GM23248 (cell line): ENCODE measurements at places on chromosomes 1 and 21. TPM values are rescaled to one million over a fixed set of nuclear protein-coding genes. Genes with fewer than 3 reads are reported as not detected.

- peak; percentile 17 for DNase-seq
Measured at GRCh38 chr1:178151831-178152230, 57.9 kb downstream of the RASAL2 start.

- no peak for DNase-seq
Measured at GRCh38 chr1:196660272-196660671, 8.4 kb downstream of the CFH start.

Gene VCAM1
- 3.0 and 3.2 TPM in 2 replicates for polyA plus RNA-seq

DNA sequence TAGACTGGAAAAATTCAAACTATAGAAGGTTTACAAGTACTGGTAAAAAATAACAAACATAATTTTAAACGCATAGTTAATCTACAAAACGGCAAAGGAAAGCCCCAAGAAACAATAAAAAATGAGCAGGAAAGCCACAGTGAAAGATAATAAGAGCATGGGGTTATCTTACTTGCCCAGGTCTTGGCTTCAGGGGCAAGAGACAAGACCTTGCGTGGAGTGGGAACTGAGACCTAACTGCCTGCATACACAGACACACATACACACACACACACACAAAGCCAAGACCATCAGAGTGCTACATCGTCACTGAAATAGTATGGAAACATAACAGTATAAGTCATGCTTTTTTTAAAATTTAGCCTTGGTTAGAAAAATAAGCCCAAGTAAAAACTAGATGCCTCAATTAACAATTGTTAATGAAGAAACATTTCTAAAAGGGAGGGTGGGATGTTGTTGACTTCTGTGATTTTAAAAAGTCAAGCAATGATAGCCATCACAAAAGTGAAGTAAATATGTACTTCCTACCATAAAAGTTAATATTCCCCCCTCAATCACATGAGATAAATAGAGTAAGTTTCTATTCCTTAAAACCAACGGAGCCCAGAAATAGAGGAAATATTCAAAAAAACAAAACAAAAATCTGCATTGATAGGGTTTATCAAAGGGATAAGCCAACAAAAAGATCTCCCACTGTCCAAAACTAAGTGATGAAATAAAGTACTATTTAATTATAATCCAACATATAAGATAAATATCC lies 29.4 kb upstream of the CRP start:
- no peak for DNase-seq

DNA sequence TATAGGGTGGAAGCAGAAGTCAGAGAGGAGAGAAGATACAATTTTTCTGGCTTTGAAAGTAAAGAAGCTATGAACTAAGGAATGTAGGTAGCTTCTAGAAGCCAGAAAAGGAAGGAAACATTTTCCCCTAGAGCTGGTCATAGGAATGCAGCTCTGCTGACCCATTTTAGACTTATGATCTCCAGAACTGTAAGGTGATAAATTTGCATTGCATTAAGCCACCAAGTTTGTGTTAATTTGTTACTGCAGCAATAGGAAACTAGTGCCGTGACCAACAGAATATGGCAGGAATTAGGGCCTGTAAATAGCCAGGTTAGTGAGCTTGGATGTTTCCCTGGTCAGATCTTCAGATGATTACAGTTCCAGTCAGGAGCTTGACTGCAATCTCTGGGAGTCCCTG lies 244.3 kb upstream of the C1orf105 start:
- DNase-seq: no peak

GRCh38 chr1:112798292-112798691 lies 83.2 kb upstream of the PPM1J start:
- DNase-seq: no peak

- DNase-seq: peak; percentile 36
Measured at GRCh38 chr1:117096951-117097408, 24.6 kb downstream of the TRIM45 start.

DNA sequence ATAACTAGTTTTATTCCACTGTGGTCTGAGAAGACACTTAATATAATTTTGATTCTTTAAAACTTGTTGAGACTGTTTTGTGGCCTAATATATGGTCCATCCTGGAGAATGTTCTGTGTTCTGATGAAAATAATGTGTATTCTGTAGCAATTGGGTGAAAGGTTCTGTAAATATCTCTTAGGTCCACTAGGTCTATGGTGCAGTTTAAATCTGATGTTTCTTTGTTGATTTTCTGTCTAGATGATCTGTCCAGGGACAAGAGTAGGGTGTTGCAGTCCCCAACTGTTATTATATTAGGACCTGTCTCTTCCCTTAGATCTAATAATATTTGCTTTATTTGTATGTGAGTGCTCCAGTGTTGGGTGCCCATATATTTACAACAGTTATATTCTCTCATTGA lies 33.9 kb upstream of the PM20D1 start:
- DNase-seq: no peak

DNA sequence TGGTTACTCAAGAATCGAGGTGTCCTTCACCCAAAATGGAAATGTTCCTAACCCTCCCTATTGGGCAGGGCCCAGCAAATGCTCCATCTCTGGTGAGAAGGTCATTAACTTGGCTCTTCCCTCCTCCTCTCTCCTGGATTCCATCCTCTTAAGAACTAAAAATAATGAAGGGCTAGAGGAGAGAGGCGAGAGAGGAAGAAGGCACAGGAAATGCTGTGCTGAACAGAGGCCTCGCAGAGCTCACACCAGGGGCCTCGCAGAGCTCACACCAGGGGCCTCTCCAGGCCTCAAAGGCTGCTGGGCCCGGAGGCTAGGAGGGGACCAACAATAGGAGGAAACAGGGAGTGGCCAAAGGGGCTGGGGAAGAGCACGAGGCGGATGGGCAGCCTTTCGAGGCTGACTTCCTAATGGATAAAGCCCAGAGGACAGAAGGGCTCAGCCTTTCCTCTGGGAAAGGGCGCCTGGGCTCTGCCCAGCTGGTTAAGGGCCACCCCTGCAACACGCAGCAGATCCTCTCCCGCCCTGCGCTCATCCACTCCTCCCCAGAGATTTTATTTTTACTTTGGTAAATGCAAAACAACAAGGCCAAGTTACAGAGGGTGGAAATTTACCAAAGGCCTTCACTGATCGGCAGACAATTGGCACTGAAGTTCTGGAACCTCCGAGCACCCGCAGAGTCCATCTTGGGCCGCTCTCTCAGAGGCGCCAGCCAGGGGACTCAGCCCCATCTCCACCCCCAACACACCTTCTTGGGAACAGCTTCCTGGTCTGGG lies 78.5 kb downstream of the ITPKB start:
- DNase-seq: no peak

DNA sequence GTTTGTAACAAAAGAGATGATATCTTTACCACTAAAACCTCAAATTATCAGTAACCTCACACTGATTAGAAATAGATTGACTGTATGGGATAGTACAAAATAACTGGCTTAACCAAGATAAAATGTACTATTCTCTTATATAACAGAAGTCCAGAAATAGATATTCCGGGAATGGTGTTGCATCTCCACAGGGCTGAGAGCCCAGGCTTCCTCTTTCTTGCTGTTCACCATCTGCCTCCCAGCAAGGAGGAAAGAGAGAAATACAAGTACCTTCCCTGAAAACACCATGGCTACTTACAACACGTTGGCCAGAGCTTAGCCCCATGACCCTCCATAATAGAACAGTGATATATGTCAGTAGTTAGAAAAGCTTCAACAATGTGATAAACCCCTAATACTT lies 47.0 kb upstream of the KCNK1 start:
- DNase-seq: no peak

DNA sequence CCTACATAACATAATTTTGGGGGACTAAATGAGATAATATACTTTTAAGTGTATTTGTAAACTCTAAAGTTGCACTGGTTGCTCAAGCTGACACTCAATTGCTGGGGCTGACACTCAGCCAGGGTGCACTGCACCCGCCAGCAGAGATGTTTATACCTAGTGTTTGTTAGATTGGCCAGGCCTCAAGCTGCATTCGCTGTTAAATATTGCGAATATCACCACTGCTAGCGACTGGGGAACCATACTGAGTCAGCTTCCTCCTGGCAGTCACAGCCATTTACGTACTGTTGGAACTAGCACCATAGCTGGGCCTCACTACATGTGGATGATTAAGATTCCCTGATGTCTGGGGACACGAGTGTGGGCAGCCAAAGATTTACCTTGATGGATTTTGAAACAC lies 12.7 kb upstream of the RWDD3 start:
- no peak for DNase-seq

Gene IL19
- polyA plus RNA-seq: not detected in 2 replicates

DNA sequence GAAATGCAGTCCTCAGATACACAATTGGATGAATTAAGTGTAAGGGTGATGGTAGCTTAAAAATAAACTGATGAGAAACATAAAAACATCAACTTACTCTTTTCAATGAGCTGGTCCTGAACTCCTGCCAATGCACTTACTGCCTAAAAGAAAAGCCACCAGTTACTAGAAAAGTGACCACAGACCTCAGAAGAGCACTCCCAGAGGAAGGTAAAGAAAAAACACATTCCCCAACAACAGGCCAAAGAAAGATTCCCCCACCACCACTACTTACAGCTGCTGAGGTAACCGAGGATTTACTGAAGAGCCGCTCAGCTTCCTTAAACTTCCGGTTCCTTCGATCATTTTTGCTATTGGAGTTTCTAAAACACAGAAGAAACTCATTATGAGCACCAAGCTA lies 5.4 kb downstream of the MEAF6 start:
- peak; percentile 56 for DNase-seq

- DNase-seq: no peak
Measured at GRCh38 chr1:63908016-63908415, 134.2 kb downstream of the ROR1 start.

DNA sequence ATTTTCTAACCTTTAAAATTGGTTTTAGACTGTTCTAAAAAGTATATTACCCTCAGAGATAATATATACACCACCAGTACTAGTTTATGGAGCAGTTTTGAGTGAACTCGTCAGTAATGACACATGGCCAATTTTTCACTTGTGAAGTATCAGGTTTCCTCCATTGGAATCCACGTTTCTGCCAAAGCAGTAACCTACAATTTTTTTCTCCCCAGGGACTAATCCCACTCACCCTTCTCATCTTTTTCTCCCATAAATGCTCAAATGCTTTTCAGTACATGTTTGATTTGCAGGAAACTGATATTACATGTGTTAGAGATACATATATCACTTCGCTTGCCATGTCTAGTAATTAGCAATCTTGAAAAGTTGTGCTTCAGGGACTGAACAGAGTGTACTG lies 94.1 kb downstream of the COL24A1 start:
- peak; percentile 20 for DNase-seq

DNA sequence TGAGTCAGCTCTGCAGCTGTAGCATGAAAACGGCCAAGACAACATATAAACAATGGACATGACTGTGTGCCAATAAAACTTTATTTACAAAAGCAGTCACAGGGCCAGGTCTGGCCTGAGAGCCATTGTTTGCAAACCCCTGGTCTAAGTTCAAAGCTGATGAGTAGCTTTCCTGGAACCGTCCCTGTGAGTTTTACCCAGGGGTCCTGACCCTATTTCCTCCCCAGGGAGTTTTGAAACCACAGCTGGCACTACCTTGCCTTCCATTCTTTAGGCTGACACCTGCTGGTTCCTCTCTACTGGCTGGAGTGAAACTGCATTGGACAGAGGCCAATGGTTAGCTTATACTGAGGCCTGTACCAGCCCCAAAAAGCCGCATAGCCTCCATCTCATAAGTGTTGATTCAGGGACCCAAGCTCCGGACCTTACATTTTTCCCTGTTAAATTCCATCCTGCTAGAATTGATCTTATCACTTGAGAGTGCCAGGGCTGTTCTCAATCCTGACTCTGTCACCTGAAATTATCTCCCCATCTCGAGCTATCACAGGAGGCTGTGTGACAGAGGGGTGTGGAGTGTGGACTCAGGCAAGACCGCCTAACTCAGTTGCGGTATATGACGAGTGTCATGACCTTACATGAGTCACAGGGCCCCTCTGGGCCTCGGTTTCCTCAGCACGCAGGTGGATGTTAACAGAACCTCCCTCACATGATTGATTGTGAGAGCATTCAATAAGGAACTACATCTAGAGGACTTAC lies 343.6 kb downstream of the NPHP4 start:
- no peak for DNase-seq

DNA sequence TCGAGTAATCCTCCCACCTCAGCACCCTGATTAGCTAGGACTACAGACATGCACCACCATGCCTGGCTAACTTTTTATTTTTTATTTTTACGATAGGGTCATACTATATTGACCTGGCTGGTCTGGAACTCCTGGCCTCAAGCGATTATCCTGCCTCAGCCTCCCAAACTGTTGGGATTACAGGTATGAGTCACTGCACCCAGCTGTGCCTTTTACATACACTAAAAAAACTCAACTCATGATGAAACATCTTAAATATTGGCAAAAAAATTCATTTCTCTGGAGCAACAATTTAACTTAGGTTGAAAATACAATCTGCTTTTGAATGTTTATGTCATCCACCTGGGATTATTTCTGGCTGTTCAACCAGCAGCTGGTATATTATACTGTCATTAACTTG lies 598.3 kb upstream of the ZP4 start:
- no peak for DNase-seq

DNA sequence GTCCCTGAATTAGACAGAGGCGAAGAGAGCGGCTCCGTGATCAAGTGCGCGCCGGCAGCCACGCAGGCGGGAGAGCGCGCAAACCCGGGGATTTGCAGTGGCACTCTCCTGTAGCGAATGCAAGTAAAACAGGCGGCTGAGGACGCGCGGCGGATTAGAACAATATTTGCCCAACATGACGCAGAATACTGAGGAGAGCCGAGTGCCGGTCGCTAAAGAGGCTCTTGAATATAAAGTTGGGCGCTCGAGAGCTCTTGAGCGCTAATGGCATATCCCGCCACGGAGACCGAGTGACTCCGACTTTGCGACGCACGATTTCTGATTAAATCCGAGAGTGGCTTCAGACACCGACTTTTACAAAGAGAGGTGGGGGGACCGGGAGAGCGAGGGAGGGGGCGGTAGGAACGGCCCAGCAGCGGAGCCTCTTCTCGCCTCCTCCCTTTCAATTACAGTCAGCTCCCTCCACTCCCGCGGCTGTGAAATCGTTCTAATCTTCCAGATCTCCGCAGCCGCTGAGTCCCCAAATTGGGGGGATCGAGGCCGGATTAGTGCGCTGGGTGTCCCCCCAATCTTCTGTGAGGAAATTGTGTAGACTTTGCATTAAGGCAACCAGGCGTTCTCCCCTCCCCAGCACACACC lies 2.3 kb downstream of the PAX7 start:
- no peak for DNase-seq

Gene TOE1
- 8.2 and 8.4 TPM in 2 replicates for polyA plus RNA-seq

- DNase-seq: peak; percentile 89
Measured at GRCh38 chr21:45136927-45137611, 62.7 kb downstream of the ADARB1 start.

Gene SLC5A9
- polyA plus RNA-seq: not detected in 2 replicates

Gene SLC9C2
- not detected in 2 replicates for polyA plus RNA-seq

- no peak for DNase-seq
Measured at GRCh38 chr1:37353871-37354270, 120.5 kb upstream of the ZC3H12A start.

DNA sequence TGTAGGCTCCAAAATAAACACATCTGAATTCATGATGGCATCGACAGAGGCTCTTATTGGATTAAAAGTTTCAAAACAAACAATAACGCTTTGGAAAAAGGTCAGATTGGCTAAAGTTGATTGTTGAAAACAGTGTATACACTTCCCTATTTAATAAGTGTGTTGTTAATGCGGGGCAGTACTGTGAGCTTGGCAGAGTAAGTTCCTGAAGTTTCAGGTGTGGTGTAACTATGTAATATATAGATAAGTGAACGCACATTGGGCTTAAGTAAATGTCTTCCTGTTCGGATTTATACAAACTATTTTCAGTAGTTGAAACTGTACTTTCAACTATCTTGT lies 810 bp downstream of the ZBTB37 start:
- no peak for DNase-seq
